G401 (cell line): ENCODE measurements at places on chromosomes 4 and X. TPM values are rescaled to one million over a fixed set of nuclear protein-coding genes. Genes with fewer than 3 reads are reported as not detected.

Gene IL21
- total RNA-seq = not detected in 2 replicates

Gene TRIM75
- not detected in 2 replicates for total RNA-seq

Gene HNRNPD
- total RNA-seq = 63.4 and 86.4 TPM in 2 replicates

Gene GATA1
- total RNA-seq = not detected in 2 replicates

Gene TXK
- total RNA-seq = not detected in 2 replicates

Gene USP26
- total RNA-seq = 9.0 and 13.5 TPM in 2 replicates

Gene USP17L30
- not detected in 2 replicates for total RNA-seq

Gene GUCY1B1
- total RNA-seq = 34.4 and 37.3 TPM in 2 replicates

Gene HPSE
- 0.18 and 1.3 TPM in 2 replicates for total RNA-seq

Gene HGFAC
- not detected in 2 replicates for total RNA-seq

Gene UBQLN2
- 3.6 and 4.3 TPM in 2 replicates for total RNA-seq

Gene CXCL3
- total RNA-seq = not detected in 2 replicates

Gene NEIL3
- 4.0 and 4.7 TPM in 2 replicates for total RNA-seq

Gene IL13RA2
- 1.5 and 2.0 TPM in 2 replicates for total RNA-seq

Gene FGFRL1
- total RNA-seq = 23.9 and 28.5 TPM in 2 replicates

Gene MAGEA9B
- total RNA-seq = not detected in 2 replicates
